Activated B cell treated with CpG ODN at 0.5 μM for 24 hours (primary cell): ENCODE measurements at places on chromosomes 3 and 15.

GRCh38 chr3:97914388-97914787, 57.8 kb downstream of the RIOX2 start:
- no peak for DNase-seq

DNA sequence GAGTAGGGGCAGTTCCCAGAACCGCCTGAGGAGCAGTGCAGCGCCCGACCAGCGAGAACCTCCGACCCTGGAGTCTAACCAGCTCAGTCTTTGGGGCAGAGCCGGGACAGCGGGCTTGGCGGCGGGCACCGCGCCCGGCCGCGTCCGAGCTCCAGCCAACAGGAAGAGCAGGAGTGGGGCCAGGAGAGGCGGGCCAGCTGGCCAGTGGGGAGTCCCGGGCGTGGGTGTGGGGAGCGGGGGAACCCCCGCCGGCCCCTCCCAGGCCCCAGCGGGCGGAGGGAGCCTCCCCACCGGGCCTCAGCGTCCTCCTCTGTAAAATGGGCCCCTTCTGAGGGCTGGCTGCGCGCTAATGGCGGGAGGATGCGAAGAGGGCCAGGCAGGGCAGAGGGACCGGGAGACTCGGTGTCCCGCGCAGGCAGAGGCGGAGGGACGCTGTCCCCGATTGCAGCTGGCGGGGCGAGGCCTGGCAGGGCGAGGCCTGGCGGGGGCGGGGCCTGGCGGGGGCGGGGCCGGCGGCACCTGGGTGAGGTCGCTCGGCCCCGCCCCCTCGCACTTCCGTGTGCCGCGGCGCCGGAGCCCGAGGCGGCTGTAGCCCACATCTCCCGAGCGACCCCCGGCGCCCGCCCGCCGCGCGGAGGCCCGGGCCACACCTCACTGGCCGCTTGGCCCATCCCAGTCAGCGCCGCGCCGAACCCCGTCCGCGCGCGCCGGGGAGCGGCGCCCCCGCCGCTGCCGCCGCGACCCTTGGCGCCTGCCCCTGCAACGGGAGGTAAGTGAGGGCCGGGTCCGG, at the start of gene PRKCD:
PRKCD (plus strand) TSS at position 550 of the 790 bp plus-strand sequence. CDS start 17,214 bp downstream, outside the sequence.
- DNase-seq, result peak; percentile 77

- no peak for DNase-seq
Measured at GRCh38 chr15:23647421-23648370, at the start of gene MAGEL2. Gene MAGEL2 (minus strand): TSS chr15:23647867. CDS start chr15:23647742, 125 bp downstream.

GRCh38 chr3:188518835-188519452, 365.0 kb downstream of the LPP start:
- DNase-seq, result no peak

DNA sequence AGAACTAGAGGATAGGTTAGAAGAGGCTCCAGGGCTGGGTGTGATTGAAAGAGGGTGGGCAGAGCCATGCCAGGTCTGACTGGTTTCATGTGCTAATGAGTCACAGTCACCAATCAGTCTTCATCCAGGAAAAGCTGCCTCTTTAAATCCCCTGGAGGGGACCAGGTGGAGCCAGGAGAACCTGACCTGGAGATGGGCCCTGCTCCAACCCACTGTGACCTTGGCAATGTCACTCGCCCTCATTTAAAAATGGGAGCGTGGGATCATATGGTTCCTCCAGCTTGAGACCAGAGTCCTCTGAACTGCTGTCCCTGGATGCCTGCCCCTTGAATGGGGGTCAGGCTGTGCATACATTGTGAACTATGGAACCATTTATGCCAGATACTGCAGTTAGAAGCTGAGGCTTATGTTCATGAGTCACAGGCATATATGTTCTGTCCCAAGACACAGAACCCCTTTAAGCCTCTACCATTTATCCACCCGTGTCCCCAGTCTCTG, 23.0 kb downstream of the HES1 start:
- DNase-seq, result no peak

DNA sequence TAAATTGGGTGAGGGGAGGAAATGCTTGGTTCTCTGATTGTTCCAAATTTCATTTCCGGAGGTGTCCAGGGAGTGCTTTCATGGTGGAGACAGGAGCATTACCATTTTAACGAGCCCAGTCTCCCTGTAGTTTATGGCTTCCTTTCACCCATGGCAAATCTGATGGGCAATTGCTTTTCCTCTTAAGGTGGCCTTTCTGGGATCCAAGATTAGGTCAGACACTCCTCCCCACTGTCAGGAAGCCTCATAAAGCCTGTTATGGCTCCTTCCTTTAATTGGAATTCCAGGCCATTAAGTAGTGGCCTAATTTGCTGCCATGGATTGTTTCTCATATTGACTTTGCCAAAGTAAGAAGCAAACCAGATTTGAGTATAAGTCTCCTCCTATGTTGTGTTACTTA, 157.8 kb downstream of the PDCD6IP start:
- no peak for DNase-seq

- no peak for DNase-seq
Measured at GRCh38 chr3:51280176-51280575, 104.9 kb upstream of the MANF start.

- no peak for DNase-seq
Measured at GRCh38 chr15:70469651-70470555, 293.5 kb downstream of the UACA start.

- DNase-seq, result no peak
Measured at GRCh38 chr15:83289160-83289559, 4.7 kb upstream of the BNC1 start.
